ENCODE measurements at places on chromosomes 5 and 9.
A peak's percentile ranks its signal among the peaks of the same experiment; 100 is the strongest.

- peak; percentile 63 for DNase-seq
Observed at GRCh38 chr5:178839319-178839704, 20.4 kb upstream of the ZNF354B start.

DNA sequence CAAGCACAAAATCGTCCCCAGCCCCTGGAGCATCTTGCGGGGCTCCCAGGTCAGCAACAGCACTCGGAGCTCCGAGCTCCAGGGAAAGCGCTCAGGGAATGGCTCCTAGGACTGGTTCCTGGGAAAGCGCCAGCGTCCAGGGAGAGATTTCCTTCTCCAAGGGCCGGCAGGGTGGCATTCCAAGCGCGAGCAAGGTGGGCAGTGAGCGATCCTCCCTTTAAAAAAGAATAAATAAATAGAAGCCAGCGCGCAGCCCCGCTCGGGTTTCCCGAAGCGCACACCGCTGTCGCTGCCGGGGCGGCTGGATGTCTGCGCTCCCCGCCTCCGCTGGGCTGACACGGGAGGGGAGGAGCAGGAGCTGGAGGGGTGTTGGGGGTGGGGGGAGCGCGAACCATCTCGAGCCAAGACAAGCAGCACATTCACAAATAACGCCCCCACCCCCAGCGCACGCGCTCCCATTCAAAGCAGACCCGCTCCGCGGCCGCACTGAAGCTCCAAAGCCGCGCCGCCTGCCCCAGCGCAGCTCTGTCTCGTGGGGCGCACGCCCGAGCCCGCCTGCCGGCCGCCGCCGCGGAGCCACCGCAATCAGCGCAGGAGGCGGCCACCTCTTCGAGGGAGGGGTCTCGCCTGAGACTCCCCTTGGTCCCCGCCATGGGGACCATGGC, 327.4 kb downstream of the SH3GL2 start:
- DNase-seq = no peak

GRCh38 chr9:137463931-137464290, 4.8 kb upstream of the NSMF start:
- DNase-seq = no peak

DNA sequence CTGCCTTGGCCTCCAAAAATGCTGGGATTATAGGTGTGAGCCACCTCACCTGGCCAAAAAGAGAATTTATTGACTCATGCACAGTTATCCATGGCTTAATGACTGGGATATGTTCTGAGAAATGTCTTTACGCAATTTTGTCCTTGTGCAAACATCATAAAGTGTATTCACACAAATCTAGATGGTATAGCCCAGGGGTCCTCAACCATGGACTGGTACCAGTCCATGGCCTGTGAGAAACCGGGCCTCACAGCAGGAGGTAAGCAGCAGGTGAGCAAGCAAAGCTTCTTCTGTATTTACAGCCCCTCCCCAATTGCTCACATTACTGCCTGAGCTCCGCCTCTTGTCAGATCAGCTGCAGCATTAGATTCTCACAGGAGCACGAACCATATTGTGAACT, 12.4 kb upstream of the SIL1 start:
- no peak for DNase-seq

DNA sequence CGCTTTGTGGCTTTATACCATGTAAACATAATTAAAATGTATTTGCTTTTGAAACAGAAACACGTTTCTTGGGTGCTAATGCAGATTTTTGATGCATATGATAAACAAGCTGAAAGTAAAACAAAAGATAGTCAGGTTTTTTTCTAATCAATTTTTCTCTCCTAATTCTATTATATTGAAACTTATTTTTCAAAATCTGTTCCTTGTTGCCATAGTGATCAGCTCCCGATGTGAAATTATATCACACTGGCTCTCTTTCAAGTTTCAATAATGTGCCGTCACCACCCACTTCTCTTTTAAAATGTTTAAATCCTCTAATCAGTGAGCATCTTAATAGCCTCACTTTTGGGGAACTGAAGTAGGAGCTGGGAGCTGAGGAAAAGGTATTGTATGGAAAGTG, 36.4 kb upstream of the DAPK1 start:
- no peak for DNase-seq

GRCh38 chr9:99588747-99589146, 232.9 kb upstream of the NR4A3 start:
- DNase-seq = no peak

- no peak for DNase-seq
Observed at GRCh38 chr9:37412431-37413151, 9.9 kb upstream of the GRHPR start.

DNA sequence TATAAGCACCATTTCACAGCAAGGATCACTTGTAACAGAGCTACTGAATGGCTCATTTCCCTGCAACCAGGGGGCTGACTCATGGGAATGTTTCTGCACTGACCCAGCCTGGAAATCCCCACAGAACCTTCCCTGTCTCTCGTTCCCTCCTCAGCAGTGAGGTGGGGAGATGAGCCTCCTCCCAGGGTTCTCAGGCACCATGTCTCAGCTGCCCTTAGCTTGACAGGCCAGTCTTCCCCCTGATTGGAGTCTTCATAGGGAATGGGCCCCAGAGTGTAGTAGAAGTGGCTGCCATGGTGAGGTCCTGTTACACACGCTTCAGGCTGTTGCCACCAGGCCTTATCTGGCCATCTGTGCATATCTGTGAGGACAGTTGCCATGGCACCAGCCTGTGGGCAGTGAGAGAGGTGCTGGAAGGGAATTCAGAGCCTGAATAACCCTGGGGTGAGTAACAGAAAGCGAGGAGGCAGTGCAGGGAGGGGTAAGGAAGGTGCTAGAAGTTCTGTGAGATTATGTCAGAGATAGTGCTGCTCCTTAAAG, 324.4 kb downstream of the ENC1 start:
- DNase-seq = no peak

GRCh38 chr5:33340195-33340594, 100.6 kb upstream of the TARS1 start:
- no peak for DNase-seq

- no peak for DNase-seq
Observed at GRCh38 chr5:160054831-160055230, 45.9 kb downstream of the TTC1 start.

GRCh38 chr9:117273612-117274011, 141.2 kb downstream of the ASTN2 start:
- no peak for DNase-seq

DNA sequence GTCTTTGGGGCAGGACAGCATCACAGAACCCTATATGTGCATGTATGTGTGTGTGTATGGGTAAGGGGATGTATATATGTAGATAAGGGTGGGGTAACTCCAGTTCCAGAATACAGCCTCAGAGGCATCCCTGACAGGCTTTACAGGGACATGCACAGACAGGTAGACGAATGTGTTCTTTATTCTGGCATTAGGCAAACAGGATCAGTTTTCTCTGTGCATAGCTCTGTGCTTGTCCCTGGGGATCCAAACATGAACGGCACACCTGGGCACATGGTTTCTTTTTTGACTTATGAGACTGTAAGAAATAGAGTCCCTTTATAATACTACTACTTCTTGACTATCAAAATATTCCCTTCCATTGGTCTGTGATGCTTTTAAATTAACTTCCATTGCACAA, 120.6 kb downstream of the TRIO start:
- no peak for DNase-seq

DNA sequence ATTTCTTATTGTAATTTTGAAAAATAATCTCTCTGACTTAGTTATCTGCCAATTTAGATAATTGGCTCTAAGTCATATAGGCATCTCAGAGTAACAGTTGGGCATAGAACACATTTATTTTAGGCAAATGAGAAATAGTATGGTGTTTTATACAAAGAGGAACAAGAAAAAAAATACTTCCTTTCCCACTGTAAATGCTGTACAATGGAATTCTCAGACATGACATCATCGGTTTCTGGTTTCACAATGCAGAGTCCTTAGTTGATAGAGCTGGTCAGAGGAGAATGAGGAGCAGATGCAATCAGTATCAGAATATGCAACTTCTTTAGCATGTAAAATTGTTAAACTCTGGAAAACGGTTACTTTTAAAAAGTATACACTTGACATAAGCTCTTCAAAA, 49.4 kb downstream of the PLK2 start:
- no peak for DNase-seq

- no peak for DNase-seq
Observed at GRCh38 chr5:150078802-150079689, 7.3 kb downstream of the CSF1R start.

DNA sequence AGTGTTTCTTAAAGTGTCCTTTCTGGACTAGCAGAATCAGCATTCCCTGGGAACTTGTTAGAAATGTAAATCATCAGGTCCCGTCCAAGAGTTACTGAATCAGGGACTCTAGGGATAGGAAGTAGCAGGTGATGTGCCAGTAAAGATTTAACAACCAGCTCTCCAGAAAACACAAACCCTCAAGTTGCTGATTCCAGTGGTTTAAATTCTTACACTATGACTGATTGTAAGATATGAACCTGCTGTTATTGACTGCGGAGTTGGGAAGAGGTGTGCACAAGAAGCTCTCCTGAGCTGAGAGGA, 39.1 kb upstream of the BASP1 start:
- DNase-seq = no peak

- DNase-seq = peak; percentile 4
Observed at GRCh38 chr9:79129865-79130480, 441.8 kb upstream of the TLE4 start.

DNA sequence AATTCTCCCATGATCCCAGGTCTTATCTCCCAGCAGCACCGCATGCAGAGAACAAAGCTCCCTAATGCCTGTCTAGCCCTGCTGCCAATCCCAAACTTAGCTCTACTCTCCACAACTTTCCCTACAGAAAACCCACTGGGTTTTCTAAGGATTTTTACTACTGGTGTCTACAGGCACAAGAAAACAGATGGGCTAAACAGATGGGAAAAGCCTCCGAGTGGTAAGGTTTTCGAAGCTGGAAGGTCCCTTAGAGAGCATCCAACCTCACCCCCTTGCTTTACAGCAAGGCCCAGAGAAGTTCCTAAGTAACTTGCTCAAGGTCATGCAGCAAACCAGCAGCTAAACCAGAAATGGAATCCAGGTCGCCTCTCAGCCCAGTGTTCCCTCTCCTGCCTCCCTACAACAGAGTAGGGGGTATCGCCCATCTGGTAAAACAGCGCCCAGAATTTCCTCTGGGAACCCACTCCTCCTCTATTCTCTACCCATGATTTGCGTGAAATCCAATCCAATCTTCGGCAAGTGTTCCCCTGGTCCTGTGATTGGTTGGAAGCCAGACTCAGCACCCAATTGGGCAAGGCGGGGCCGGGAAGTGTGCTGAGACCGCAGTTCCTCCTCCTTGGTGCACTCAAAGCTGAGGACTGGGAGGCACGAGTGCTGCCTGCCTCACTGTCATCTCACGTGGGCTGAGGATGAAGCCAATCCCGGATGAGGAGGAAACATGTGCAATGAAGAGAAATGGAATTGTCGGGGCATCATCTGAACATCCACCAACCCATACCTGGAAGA, 20.8 kb downstream of the CPLX2 start:
- no peak for DNase-seq

- DNase-seq = peak; percentile 10
Observed at GRCh38 chr9:69120380-69121154, 53.5 kb upstream of the TJP2 start.

Measured in CD4-positive, alpha-beta T cell treated with Interleukin-6 for 4 hours (primary cell).